ENCODE measurements at places on chromosomes 3 and 15.

GRCh38 chr3:170467007-170467406 is 48.3 kb downstream of the CLDN11 start:
- DNase-seq = no peak

GRCh38 chr15:48664436-48664835 is 18.9 kb upstream of the FBN1 start:
- DNase-seq = no peak

GRCh38 chr3:43789028-43789427 is 98.3 kb downstream of the ABHD5 start:
- no peak for DNase-seq

- DNase-seq = no peak
These were observed 267.8 kb upstream of the NDN start for GRCh38 chr15:23954931-23955330.

DNA sequence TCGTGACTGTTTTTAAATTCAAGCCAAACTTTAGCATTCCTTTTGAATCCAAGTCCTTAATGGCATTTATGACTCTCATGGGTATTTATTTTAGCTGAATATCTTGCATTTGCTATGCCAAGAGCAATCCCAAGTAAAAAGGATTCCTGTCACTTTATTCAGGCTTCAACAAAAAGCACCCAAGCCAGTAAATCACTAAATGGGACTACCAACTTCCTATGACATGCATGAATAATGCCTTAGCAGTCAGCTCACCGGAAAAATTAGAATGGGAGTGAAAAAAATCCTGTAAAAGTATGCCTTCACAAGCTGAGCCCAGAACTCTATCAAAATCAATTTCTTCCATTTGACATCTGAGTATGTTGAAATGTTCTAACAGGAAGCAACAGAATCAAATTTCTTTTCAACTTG is 1297.9 kb downstream of the ROBO2 start:
- DNase-seq = no peak

DNA sequence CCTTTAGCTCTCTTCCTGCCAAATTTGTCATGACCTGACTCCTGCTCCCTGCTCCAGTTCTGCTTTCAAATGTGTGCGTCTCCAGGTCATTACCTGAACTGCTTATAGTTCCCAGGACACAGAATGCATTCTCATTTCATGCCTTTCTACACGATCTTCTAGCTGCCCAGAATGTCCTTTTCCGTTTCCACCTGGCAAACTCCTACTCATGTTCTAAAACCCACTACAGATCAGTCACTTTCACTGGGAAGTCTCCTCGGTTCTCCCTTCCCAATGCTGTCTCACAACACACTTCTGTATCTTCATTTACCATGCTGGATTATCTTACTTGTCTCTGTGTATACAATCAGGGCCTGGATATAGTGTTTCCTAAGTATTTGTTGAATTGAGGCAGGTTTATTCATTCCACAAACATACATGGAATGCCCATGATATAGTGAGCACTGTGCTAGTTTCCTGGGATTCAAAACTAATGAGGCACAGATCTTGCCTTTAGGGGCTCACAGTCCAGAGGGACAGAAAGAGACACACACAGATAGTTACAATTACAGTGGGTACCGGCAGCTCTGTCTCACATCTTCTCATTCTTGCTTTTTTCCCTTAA is 1.6 kb upstream of the NOX5 start:
- DNase-seq = no peak

GRCh38 chr15:89937365-89938350 is 24.9 kb upstream of the ARPIN start:
- no peak for DNase-seq

DNA sequence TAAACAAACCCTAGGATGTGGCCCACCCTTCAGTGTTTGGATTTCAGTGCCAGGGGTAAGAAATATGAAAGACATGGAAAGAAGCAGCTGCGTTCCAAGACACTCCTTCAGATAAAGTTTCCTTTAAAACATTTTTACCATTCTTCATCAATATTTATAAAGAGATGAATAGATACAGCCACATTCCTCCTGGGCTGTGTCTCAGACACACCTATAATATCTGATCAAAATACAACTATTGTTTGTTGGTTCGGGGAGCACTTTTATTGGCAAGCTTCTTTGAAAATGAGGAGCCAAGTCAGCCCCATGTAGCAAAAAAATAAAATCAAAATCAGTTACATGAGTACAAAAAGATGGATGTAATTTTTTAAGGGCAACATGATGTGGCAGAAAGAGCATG is 53.2 kb downstream of the RPL22L1 start:
- no peak for DNase-seq

- no peak for DNase-seq
These were observed 37.0 kb downstream of the TTC23 start for GRCh38 chr15:99212406-99212805.

DNA sequence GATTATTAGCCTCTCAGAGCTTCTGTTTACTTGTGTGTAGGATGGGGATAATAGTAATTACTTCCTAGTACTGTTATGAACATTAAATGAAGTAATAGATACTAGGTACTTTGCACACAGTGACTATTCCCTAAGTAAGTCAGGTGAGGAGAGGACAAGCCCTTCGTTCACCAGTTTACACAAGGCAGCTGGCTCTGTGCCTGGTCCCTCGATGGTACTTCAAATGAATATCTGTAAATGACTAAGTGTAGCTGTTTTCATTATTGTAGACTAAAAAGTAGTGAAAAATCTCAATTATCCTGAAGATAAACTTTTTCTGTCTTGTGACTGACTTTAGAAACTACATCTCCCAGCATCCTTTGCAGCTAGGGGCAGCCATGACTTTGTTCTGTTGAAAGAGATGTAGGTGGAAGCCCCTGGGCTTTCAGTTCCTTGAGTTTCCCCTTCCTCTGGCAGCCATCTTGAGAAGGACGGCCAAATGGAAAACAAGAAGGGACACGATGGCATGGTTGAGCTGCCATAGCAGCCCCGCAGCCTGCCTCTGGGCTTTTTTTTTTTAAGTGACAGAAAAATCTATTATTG is 11.7 kb upstream of the WNT7A start:
- DNase-seq = no peak

DNA sequence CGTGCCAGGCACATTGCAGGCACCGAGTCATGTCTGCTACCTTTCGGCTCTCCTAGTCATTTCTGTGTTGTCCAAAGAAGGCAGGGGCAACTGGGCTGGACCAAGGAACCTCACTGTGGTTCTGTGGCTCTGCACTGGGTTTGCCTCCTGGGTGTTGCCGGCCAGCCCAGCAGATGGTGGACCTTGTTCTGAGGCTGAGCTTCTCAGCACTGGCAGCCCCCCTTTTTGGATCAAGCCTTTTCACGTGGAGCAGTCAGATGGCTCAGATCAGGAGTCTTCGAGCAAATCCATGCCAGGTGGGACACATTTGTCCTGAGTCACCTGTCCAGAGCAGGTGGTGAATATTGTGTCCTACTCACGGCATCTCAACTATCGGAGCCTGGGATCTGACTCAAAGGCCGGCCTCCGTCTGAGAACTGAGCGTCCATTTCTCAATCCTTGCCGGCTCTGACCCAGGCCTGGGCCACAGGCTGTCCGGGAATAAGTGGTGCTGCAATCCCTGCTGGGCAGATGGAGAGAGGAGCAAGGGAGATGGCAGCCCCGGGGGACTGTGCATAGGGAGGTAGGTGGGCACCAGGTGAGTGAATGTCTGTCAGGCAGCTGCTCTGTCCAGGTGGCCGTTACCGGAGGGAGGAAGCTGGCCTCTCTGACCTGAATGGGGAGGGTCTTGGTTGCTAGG is at the start of gene IL16:
Gene IL16, plus strand, starts transcription at position 304 of the 679 bp plus-strand sequence. CDS start 28,521 bp downstream, outside the sequence.
- no peak for DNase-seq

All from stimulated activated CD8-positive, alpha-beta memory T cell treated with anti-CD3 and anti-CD28 coated beads, Interleukin-7, amount 100 ng/mL, for 24 hours (primary cell).